Activated CD4-positive, alpha-beta T cell treated with anti-CD3 and anti-CD28 coated beads, Interleukin-2, amount 10 ng/mL, durations not matched to agents 7 days and 5 days (primary cell): ENCODE measurements at places on chromosomes 12 and 14. TPM values are rescaled to one million over a fixed set of nuclear protein-coding genes. Genes with fewer than 3 reads are reported as not detected.

DNA sequence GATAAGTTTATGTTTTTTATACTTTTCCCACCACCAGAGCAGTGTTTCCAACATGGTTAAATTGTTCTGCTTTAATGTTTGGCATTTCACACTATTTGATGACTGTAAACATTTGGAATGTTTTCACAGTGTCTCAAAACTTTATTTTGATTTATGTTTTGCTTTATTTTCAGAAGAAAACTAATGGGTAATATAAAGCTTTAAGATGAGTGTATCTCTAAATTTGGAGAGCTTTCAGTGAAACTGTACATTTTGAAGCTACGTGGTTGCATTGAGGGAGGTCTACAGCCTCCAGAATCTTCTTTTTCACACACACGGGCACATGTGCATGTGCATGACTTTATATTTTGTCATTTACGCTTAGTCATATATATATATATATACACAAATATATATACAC, 10.7 kb downstream of the BICD1 start:
- DNase-seq: no peak

PPP4R4 gene
- 3.7 TPM for total RNA-seq

- DNase-seq: no peak
These were observed 87.5 kb downstream of the SPTB start for GRCh38 chr14:64792231-64792630.

CRIP1 gene
- 702 TPM for total RNA-seq

DNA sequence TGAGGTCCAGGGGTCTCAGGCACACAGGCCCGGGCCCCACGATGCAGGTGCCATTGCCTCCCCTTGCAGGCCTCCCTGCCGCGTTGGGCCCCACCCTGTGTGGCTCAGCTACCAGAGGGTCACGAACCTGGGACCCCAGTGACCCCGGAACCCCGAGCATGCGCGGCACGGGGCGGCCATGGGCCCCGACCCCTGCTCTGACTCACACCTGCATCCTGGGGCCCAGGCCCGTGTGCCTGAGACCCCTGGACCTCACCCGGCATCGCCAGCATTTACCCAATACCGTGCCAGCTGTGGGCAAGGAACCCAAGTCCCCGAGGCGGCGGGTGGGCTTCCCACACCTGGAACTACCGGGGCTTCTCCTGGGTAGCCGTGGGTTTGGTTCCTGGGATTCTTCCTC, 25.2 kb downstream of the KIF26A start:
- no peak for DNase-seq

- DNase-seq: no peak
These were observed 46.6 kb downstream of the KIF26A start for GRCh38 chr14:104184911-104185499.
